Breast epithelium (tissue), 4 donors: ENCODE measurements at places on chromosomes 11 and 22. TPM values are rescaled to one million over a fixed set of nuclear protein-coding genes. Genes with fewer than 3 reads are reported as not detected.

Gene ADAMTS15
- 21.9 TPM for total RNA-seq

GRCh38 chr11:72293910-72294615 lies 50.1 kb upstream of the PHOX2A start:
- DNase-seq = no peak

GRCh38 chr22:38946771-38947170 lies 10.6 kb upstream of the APOBEC3A start:
- DNase-seq = no peak

GRCh38 chr11:86072211-86072610 lies 3.3 kb upstream of the PICALM start:
- no peak for DNase-seq

DNA sequence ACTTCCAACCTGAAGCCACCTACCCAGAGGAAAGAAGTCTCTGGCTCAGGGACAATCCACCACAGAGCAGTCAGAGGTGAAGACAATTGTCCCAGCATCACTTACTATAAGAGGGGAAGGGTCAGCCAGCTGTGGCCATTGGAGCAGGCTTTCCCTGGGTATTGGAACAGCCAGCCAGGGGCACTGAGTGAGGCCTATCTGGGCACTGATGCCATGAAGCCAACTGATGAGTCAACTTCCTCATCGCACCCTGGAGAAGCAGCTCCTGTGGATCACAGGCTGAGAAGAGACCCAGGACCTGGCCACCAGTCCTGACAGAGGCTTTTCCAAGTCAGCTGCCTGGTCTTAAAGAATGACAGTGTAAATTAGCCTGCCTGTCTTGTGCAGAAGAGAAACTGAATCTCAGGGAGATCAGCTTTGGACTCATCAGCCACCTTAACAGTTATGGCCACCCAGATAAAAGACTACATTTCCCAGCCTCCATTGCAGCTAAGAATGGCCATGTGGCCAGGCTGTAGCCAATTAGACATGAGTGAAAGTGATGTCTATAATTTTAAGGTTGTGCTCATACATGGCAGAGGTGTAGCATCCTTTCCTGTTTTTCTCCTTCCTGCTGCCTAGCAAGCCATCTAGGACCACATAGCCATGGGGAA lies 19.0 kb downstream of the CHST1 start:
- no peak for DNase-seq

- peak; percentile 90 for DNase-seq
Observed at GRCh38 chr22:19806213-19807160, 45.9 kb downstream of the TBX1 start.
